ENCODE measurements at places on chromosomes 11 and 22. TPM values are rescaled to one million over a fixed set of nuclear protein-coding genes. Genes with fewer than 3 reads are reported as not detected.

DNA sequence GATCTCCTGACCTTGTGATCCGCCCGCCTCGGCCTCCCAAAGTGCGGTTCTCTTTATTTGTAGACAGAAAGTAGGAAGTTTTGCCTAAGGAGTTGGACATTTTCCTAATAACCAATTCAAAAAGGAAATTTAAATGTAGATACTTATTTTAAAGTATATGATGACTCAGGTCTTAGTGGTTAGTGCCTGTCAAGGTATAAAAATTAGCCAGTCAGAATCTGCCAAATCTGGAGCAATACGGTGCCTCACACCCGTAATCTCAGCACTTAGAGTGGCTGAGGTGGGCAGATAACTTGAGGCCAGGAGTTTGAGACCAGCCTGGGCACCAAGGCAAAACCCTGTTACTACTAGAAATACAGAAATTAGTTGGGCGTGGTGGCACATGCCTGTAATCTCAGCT is 86.7 kb upstream of the RASSF10 start:
- no peak for DNase-seq

- no peak for DNase-seq
Measured at GRCh38 chr11:108368134-108368533, 99.2 kb downstream of the C11orf65 start.

CARNS1 gene
- total RNA-seq, result 1.1 TPM

DNA sequence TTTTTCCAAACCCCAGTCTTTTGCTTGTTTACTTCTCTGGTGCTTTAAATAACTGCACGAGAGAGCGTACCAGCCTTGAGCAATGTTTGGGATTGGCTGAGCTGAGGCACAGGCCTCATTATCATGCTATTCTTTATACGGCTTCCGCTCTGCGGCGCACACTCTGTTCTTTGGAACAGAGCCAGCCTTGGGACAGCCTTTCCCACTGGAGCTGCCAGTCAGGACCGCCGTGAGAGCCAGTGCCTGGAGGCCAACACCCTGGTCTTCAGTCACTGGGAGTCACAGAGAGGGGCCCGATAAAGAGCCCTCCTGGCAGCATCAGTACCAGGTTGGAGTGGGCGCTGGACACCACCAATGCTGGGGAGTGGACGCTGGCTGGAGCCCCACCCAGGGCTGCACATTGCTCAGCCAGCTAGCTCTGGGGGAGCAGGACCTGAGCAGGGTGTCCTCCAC is 125.6 kb downstream of the BCR start:
- no peak for DNase-seq

GRCh38 chr22:33018232-33018864 is 39.8 kb downstream of the SYN3 start:
- peak; percentile 53 for DNase-seq

DNA sequence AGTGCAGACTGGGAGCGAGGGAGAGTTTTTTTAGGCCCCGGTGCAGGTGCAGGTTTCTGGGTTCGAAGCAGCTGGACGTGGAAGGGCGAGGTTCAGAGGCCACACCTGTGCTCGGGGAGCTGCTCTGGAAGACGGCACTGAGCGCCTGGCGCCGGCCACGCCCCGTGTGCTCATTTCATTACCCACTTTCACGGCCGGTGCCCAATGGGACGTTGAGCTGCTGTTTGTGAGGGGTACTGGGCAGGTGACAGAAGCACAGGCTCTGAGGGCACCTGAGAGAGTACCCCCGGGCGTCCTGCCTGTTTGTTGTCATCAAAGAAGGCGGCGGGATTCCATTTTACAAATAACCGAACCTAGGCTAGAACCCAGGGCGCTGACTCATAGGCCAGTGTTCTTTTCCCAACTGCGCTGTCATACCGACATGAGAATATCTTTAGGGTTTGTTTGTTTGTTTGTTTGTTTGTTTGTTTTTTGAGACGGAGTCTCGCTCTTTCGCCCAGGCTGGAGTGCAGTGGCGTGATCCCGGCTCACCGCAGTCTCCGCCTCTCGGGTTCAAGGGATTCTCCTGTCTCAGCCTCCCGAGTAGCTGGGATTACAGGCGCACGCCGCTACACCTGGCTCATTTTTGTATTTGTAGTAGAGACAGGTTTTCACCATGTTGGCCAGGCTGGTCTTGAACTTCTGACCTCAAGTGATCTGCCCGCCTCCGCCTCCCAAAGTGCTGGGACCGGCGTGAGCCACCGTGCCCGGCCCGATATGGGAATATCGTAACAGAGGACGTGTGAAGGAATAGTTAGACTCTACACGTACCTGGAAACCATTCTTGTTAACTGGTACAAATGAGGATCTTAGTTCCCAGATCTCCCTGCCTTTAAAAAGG is 16.6 kb upstream of the SPTBN2 start:
- DNase-seq, result peak; percentile 68

KCNK4 gene
- not detected for total RNA-seq

FEN1 gene
- total RNA-seq, result 2.3 TPM

AQP11 gene
- 0.41 TPM for total RNA-seq

KCNQ1OT1 gene
- total RNA-seq, result 1.9 TPM

- DNase-seq, result no peak
Measured at GRCh38 chr11:95134491-95134890, 44.8 kb downstream of the ENDOD1 start.

GRCh38 chr11:65133724-65134123 is 595 bp downstream of the SYVN1 start:
- no peak for DNase-seq

IGSF22 gene
- 1.2 TPM for total RNA-seq

TMEM191B gene
- total RNA-seq, result not detected

- no peak for DNase-seq
Measured at GRCh38 chr11:63155794-63156193, 11.8 kb upstream of the SLC22A24 start.

GRM5 gene
- 0.06 TPM for total RNA-seq

TRPM5 gene
- total RNA-seq, result 1.0 TPM

RFPL2 gene
- not detected for total RNA-seq

GRCh38 chr11:73995731-73996130 is 13.1 kb upstream of the UCP2 start:
- no peak for DNase-seq

GRCh38 chr11:104091281-104092096 is 55.0 kb downstream of the DDI1 start:
- DNase-seq, result no peak

DNA sequence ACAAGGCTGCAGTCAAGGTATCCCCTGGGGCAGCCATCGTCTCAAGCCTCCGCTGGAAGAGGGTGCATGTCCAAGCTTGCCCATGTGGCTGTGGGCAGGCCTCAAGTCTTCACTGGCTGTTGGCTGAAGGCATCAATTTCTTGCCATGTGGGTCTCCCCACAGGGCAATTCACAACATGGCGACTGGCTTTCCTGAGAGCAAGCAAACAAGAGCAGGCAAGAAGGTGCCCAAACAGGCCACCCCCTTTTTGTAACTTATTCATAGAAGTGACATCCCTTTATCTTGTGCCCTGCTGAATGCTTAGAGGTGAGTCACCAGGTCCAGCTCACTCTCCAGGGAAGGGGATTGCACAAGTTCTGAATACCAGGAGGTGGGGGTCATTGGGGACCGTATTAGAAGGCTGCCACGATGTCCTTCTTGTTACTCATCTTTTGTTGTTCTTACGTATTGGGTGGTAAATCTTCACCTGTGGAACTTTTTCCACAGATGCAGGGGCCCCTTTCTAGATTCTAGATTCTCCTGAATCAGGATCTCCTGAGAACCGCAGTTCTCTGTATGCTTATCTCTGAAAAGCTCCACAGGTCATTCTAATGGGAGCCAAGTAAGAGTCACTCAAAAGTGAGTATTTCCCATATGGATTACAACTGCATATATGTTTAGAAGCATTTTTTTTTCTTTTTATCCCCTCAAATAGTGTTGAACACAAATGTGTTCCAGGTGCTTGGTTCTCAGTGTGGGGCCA is 44.2 kb upstream of the MICAL2 start:
- DNase-seq, result no peak

DNA sequence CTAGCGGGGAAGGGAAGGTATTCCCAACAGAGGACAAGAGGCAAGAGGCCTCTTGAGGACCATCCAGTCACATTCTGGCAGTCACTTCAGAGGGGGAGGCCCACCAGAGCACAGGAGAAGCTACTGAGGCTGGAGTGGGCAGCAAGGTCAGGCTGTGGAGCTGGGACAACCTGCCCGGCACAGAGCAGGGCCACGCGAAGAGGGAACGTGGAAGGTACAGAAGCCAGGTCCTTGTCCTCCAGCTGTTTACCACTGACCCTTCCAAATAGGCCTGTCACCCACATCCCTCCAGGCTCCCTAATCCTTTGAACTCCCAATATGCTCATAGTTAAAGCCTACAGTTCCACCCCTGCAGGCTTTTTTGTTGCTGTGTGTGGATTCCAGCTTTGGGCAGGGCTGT is 76.9 kb downstream of the IGLL1 start:
- no peak for DNase-seq

DNA sequence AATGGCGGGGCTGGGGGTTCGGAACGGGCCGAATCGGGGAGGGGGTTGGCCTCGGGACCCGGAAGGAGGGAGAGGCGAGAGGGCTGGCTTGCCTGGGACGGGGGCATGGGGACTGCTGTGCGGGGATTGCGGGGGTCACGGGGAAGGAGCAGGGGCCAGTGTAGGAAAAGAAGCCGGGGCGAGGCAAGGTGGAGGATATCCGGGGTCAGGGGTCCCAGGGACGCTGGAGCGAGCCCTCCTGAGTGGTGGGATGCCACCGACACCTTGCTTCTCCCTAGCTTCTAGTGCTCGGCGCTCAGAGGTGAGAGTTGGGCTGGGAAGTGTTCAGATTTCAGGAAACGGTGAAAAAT is 426 bp upstream of the GDPD5 start:
- no peak for DNase-seq

- no peak for DNase-seq
Measured at GRCh38 chr11:5809122-5809519, 397 bp downstream of the OR52N2 start.

HBB gene
- total RNA-seq, result 11.5 TPM

DNA sequence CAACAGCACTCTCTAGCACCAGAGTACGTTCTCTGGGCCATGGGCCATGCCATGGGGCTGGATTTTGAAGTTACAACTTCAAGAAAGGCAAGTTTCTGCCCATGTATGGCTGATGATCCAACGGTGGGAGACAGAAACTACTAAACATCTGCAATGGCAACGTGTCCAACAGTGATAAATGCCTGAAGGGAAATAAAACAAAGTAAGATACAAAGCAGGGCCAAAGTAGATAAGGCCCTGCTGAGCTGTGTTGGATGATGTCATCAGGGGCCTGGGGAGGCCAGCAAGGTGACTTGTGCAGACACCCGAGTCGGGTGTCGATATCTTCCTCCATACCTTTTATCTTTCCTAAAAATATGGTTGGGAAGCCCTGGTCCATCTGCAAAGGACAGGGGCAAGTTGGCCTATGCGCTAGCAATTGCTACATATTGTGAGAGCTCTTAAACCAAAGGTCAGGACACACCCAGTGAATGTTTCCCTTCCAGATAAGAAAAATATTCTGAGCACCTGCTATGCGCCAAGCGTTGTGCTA is 487.2 kb downstream of the MN1 start:
- DNase-seq, result no peak

TRIM49D2 gene
- total RNA-seq, result not detected

DNA sequence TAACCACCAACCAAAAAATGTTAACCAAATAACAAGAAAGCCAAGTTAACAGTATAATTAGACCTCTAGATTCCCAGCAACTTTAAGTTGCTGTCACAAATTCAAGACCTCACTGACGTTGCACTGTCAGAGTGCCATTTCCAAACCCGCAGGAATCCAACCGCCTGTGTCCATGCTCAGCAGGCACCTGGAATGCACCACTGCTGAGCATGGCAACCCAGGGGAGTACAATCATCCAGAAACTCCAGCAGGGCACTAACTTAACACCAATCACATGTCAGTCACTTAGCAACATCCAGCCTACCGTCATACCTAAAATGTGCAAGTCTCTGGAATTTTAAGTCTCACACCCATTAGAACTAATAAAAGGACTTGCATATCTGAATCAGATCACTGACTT is 48.8 kb downstream of the SMCO4 start:
- DNase-seq, result no peak

DNA sequence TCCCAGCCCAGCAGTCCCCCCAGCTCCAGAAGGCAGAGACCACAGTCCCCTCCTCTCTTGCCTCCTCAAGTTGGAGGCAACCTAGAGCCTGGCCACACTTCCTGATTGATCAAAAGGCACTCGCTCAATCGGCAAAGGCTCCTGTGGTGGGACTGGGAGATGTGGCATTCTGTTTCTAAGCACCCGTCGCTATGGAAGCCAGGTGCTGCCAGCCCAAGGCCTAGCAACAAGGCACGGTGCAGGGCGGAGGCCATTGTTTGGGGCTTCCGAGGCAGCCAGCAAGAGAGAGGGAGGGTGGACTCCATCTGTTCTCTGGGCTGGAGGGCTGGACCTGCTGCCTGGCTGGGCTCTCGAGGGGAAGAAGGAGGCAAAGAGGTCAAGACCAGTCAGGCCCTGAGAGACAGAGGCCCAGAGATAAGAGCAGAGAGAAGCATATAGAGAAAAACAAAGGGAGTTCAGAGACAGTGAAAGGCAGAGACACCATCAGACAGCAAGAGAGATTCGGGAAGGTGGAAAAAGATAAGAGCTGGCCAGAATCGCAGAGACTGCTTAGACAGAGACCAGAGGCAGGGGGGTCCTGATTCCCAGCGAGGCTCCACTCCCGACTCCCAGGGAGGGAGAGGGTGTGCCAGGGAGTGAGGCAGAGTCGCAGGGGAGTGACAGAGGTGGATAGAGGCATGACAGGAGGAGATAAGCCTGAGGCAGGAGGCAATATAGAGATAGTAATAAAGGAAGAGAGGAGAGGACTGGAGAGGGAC is 21.2 kb downstream of the PDE2A start:
- DNase-seq, result no peak

TRIM64C gene
- not detected for total RNA-seq

- DNase-seq, result no peak
Measured at GRCh38 chr11:35182317-35182939, 43.5 kb downstream of the CD44 start.

DNA sequence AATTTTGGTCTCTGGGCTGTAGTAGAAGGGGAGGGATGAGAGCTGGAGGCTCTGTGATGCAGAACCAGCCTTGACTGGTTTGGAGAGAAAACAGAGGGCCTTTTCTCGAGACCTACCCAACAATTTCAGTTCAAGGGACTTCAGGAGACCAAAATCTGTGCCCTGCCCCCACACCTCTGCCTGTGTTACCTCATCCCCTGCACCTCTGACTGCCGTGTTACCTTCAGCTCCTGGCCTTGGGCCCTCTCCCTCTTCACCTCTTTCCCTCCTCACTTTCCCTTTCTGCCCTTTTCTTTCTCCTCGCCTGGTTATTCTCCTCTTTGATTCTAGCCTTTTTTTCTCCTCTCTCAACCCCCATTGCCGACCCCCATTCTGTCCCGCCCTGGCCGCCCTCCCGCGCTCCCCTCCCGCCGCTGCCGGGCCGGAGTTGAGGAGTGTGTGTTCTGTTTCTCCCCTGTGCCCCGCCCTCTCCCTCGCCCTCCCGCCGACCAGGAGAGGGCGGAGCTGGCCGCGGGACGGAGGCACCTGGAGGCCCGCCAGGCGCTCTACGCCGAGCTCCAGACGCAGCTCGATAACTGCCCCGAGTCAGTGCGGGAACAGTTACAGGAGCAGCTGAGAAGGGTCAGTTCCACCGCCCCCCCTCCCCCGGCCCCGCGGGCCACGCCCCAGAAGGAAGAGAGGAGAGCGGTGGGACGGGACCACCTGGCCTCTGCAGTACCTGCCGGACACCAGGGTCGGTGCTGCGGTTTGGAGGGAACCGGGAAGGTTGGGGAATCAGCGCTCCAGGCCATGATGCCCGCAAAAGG is 27.2 kb downstream of the PHLDB1 start:
- peak; percentile 96 for DNase-seq

Measured in pancreas (tissue), 10 donors.